ENCODE measurements at places on chromosomes 11 and 22.
A peak's percentile ranks its signal among the peaks of the same experiment; 100 is the strongest.

- DNase-seq, result no peak
Observed at GRCh38 chr11:70824605-70825245, 426.4 kb downstream of the CTTN start.

GRCh38 chr11:62726156-62726914 is 922 bp downstream of the HNRNPUL2 start:
- no peak for DNase-seq

- DNase-seq, result no peak
Observed at GRCh38 chr11:17736579-17736893, 2.0 kb downstream of the KCNC1 start.

GRCh38 chr11:46471943-46472661 is 80.5 kb upstream of the CHRM4 start:
- DNase-seq, result no peak

DNA sequence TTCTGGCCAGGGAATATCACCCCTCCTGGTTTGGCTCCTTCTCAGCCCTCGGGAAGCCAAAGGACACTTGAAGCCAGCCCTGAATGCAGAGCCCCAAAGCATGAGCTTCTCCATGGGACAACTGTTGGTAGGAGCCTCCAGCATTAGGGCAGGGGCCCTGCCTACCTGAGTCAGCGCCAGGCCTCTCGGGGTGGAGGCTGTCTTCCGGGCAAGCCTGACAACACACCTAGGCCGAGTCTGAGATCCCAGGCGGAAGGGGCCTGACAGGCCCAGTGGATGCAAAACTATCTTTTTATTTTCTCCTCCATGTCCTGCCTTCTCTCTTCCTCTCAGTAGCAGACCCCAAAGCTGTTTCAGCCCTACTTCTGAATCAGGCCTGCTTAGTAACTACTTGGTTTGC is 27.6 kb downstream of the RCOR2 start:
- no peak for DNase-seq

DNA sequence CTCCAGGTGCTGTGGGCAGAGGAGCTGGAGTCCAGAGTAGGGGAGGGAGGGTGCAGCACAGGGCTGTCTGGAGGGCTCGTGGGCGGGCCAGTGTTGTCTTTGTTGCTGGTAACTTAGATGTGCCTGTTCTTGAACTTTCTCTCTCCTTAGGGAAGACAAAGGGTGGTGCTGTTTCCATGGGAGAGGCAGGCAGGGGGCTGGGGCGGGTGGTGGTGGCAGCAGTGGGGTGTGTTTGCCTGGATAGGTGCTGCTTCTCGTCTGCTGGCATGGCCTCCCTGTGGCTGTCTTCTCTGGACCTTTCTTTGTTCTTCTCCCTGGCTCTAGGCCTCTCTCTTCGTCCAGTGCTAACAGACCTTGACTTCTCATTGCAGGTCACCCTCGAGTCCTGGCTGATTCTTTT is 8.5 kb downstream of the SIDT2 start:
- DNase-seq, result no peak

DNA sequence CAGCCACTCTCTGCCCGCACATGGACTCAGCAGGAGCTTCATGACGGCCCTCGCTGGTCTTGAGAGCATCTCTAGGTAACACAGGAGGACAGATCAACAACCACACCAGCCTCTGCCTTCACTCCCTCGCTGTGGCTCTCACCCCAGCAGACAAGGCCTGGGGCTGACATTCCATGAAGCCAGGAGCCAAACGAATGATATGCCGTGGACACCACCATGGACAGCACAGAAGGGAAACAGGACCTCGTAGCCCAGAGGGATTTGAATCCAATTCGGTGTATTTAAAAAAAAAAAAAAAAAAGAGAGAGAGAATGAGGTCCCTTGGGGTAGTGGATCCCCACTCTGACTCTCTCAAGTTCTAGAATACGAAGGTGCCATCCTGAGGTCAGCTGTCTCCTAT is 385.5 kb downstream of the SHANK2 start:
- DNase-seq, result no peak

- peak; percentile 39 for DNase-seq
Observed at GRCh38 chr22:41619979-41620588, 759 bp downstream of the DESI1 start.

- no peak for DNase-seq
Observed at GRCh38 chr11:66866511-66866986, 9.7 kb downstream of the LRFN4 start.

- no peak for DNase-seq
Observed at GRCh38 chr11:116500947-116501602, 271.7 kb downstream of the BUD13 start.

DNA sequence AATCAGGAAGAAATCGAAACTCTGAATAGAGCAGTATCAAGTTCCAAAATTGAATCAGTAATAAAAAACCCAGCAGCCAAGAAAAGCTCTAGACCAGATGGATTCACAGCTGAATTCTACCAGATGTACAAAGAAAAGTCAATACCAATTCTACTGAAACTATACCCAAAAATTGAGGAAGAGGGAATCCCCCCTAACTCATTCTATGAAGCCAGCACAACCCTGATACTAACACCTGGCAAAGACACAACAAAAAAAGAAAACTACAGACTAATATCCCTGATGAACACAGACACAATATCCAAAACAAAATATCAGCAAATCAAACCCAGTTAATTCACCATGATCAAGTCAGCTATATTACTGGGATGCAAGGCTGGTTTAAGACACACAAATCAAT is 97.7 kb downstream of the ZC3H12C start:
- DNase-seq, result no peak
